ENCODE measurements at places on chromosomes 11 and 22.

DNA sequence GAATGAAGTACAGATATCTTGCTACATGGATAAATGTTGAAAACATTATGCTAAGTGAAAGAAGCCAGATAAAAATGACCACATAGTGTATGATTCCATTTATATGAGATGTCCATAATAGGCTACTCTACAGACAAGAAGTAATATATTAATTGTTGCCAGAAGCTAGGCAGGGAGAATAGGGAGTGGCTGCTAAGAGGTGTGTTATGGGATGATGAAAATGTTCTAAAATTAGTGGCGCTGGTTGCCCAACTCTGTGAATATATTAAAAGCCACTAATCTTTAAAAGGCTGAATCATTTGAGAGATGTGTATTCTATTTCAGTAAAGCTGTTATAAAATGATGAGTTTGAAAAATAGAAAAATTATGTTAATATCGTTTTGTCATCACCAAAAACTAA lies 144.4 kb downstream of the NCAM1 start:
- DNase-seq = no peak

DNA sequence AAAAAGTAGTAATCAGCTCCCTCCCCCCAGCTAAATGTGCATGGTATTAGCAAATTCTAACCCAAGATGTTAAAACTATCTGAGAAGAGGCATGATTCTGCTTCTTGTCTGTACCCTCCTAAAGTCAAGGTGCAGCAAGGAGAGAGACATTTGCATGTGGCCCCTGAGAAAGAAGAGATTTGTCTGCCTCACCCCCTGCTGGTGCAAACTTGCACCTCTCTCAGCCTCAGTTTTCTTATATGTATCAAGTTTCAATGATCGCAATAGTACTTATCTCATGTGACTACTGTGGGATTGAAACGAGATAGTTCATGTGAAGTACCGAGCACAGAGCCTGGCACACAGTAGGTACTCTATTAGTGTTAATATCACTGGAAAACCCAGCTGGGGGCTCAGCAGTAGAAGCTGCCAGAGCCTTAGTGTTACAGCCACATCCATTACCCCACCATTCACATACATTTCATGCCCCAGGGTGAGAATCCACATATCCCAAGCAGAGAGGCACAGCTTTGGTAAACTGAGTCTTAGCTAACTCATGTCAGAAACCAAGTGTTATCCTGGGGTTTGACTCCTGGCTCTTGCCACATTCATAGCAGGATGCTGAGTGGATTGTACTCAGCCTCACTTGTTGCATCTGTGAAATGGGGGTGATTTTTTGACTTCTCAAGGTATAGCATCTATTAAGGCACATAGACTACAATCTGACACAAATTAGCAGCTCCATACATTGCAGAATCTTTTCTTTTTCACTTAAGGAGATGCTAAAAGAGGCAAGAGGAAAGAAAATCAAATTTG lies 24.9 kb downstream of the CD44 start:
- peak; percentile 63 for DNase-seq

GRCh38 chr22:32745251-32745995 lies 56.1 kb upstream of the TIMP3 start:
- no peak for DNase-seq

- DNase-seq = no peak
These were observed 145.9 kb upstream of the PITPNB start for GRCh38 chr22:28064920-28065319.

GRCh38 chr11:27209562-27210005 lies 153.4 kb downstream of the CCDC34 start:
- no peak for DNase-seq

- no peak for DNase-seq
These were observed 5.7 kb downstream of the CHRNA10 start for GRCh38 chr11:3665336-3666022.

- no peak for DNase-seq
These were observed 211.7 kb downstream of the FAM76B start for GRCh38 chr11:95577716-95578460.

- DNase-seq = no peak
These were observed 11.1 kb upstream of the VWCE start for GRCh38 chr11:61306221-61306620.

DNA sequence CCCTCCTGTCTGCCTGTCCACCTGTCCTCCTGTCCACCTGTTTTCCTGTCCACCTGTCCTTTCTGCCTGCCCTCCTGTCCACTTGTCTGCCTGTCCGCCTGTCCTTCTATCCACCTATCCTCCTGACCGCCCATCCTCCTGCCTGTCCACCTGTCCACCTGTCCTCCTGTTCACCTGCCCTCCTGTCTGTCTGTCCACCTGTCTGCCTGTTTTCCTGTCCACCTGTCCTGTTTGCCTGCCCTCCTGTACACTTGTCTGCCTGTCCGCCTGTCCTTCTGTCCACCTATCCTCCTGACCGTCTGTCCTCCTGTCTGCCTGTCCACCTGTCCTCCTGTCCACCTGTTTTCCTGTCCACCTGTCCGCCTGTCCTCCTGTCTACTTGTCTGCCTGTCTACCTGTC lies 682.8 kb downstream of the TBC1D22A start:
- DNase-seq = no peak

DNA sequence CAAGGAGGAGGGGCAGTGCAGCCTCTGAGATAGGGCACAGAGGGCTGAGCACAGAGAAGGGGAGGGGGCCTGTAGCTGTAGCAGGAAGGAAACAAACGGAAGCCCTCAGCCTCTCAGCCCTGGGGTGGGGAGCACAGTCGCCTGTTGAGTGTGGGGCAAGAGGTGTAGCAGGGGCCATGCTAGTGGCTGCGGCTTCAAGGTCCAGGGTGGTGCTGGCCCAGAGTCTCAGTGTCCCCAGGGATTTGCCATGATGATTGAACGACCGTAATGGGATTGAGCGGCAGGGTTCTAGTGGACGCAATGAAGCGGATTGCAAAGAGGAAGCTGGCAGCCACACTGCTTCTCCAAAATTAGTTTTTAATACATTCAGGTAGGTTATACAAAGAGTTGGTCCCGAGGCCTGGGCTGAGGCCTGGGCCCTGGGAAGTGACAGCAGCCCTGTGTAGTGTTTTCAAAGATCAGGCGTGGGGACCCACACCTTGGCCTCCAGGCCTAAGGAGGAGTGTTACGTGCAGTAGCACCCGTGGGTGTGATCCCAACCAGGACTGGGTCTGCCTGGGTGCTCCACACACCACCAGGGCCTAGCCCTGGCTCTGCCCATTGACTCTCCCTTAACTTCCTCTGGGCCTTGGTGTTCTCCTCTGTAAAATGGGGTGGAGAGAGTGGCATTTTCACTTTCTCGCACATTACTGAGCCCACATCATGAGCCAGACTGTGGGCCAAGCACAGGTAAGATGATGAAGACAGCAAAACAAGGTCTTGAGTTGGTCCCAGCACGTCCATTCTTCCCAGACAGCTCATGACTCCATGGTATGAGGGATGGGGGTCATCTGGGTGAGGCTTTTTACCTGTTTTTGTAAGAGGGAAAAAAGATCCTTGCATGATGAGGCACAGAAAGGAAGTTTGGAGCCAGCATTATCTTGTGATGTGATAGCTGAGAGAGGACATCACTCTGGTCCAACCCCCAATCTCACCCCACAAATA lies 13.1 kb downstream of the LRRC32 start:
- DNase-seq = no peak

GRCh38 chr11:32820497-32820896 lies 9.2 kb upstream of the PRRG4 start:
- DNase-seq = no peak

DNA sequence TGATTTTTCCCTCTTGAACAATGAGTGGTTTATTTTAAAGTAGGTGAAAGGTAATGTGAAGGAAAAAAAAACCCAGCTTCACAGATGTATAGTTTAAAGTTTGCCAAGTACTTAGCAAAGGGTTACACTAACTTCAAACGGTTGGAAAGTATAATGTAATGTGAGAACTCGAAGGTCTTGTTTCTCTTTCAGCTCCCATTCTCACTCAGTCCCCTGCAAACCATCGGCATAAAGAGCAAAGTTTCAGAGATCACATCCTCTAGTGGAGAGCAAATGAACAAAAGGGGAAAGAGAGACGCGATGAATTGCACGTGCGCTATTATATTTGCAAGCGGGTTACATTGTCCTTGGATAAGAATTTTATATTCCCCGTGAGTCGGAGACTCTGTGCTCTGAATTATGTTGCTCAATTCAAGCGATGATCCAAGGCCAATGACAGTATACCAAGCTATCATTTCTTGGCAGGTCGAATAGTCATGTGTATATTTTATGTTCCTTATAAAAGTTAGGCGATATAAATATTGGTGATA lies 37.6 kb upstream of the BIRC3 start:
- DNase-seq = no peak

GRCh38 chr11:121807051-121807450 lies 309.0 kb downstream of the BLID start:
- DNase-seq = no peak

DNA sequence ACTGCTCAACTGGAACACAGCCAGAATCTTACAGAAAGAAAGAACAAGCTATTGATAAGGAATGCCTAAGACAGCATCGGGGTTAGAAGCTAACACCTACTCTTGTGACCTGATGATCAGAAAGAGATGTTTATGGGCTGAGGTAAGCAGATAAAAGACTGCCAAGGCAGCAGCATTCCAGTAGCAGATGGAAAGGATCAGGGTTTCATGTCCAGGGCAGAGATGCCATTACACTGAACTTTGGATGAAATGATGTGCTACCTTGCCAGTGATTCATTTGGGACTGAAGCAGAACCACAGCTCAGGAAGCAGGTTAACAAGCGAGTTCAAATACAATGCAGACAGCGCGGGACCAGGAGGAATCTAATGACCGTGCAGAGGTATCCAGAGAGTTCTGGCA lies 27.1 kb upstream of the APOA1 start:
- DNase-seq = no peak

- DNase-seq = no peak
These were observed 267.8 kb downstream of the TBC1D22A start for GRCh38 chr22:47030143-47030661.

- no peak for DNase-seq
These were observed 40.1 kb downstream of the TRIM66 start for GRCh38 chr11:8642196-8642841.

DNA sequence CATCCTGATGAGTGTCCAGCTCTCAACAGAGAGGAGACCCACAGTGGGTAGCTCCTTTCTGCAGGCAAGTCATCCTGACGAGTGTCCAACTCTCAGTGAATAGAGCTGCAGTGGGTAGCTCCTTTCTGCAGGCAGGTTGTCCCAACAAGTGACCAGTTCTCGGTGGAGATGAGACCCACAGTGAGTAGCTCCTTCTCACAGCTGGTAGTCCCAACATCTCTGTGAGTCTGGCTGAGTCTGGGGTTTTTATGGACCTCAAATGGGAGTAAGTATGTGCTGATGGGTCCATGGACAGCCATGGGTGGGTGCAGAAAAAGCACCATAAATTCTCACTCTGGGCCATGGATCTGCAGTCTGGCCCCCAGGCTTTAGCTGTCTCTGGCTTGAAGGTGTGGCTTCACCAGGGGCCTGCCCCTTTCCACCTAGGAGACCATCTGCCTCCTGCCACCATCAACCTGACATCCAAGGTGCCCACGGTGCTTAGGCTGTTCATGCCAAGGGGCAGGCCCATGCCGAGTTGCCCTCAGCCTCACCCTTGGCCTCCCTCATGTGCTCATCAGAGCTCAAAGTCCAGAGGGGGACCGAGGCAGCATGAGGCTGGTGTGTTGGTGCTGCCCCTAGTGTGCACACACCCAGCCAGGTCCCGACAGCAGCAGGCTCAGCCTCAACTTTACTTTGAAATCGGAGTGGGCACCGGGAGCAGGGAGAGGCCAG lies 15.3 kb downstream of the NPAT start:
- no peak for DNase-seq

GRCh38 chr11:33055375-33055774 lies 16.0 kb downstream of the TCP11L1 start:
- DNase-seq = no peak

DNA sequence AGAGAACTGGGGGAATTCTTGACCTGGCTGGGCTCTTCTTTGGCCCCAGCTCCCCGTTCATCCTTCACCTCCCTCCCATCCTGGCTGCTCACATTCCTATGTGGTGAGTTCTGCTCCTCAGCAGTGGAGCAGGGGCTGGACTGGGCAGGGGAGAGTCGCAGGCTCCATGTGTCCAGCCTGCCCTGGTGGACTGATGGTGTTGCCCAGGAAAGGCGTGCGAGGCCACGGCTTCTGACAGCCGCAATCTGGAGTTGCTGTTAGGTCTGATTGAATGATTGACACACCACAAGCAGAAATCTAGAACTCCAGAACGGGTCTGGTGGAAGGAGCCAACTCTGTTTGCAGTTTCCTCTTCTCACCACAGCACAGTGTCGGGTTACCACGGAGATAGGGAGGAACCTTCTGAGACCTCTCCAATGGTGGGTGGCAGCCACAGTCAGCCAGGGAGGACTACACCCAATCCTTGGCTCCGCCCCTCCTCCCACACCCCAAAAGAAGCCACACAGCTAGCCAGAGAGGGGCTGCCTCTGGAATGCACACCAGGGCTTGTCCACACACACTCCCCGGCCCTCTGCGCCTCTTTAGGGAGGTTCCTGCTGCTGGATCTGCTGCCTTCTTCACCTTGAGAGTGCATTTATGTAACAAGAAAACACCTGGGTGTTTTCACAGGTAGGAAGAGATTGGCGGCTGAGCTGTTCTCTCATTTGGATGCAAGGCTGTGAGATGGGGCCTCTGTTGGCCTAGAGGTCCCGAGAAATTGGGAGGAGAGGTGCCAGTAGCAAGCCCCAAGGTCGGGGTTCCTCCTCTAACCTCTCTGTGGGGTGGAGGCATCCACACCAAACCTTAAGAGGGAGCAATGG lies 56.4 kb upstream of the CD44 start:
- DNase-seq = peak; percentile 83
